ENCODE measurements at places on chromosomes 3 and 15.
A peak's percentile ranks its signal among the peaks of the same experiment; 100 is the strongest.

DNA sequence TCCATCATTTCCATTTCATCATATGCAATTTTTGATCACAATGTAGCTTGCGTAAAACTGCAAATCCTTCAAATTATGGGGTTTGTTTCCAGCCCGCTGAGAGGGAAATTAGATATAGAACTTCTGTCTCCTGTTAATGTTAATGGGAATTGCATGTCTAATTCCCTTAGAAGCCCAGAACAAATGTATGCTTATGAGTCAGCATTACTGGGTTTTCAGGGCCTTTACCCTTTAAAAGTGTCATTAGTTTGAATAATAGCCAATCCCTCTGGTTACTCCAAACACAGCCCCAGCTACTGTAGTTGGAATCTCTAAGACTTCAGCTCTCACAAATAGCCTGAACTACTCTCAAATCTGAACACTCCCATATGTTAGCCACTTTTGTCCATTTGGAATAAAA, 439.4 kb downstream of the C3orf38 start:
- no peak for DNase-seq

DNA sequence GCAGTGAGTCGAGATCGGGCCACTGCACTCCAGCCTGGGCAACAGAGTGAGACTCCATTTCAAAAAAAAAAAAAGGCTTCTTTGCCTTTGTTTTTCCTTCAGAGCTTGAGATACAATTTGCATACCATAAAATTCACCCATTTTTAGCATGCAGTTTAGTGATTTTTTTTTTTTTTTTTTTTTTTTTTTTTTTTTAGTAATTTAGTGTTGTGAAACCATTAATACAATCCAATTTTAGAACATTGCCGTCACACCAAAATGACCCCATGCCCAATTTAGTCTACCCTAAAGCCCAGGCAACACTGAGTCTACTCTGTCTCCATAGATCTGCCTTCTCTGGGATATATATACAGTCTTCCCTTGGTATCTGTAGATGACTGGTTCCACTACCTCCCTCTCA, 61.1 kb downstream of the USP50 start:
- no peak for DNase-seq

DNA sequence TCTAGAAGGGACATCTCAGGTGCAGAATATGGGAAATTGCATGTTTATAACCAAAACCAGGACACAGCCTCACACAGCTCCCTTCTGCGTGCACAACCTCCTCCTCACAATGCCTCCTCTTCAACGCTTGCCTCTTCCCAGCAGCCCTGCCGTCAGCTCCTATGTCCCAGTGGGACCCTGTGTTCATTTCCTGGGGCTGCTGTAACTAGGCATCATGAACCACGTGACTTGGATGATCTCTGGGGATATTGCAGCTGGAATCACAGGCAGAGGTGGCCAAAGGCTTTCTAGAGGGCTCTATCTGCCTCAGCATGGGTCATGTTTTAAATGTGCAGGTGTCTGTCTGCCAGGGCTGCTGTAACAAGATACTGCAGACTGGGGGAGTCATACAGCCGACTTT, 375.3 kb downstream of the OCA2 start:
- DNase-seq, result no peak

DNA sequence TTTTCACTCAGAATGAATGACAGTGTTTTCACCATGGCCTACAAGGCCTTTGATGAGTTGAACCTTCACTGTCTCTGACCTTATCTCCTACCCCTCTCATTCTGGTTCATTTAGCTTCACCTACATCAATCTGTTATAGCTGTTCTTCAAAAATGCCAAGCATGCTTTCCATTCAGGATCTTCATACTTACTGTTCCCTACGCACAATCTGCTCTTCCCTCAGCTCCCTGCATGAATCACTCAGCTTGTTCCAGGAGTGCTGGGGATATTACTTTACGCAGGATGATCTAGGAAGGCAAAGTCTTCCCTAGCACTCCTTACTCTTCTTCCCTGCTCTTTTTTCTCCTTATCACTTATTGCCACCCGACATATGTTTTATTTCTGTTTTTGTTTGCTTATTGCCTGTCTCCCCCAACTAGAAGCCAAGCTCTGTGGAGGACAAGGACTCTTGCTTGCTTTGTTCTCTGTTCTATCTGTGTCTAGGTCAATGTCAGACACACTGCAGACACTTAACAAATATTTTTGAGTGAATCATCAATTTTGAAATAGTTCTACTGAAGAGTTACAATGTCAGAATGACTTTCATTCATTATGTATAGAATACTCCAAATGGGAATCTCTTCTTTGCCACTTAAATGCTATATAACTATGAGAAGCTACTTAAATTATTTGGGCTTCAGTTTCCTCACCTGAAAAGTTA, 238.3 kb upstream of the FEZF2 start:
- no peak for DNase-seq

DNA sequence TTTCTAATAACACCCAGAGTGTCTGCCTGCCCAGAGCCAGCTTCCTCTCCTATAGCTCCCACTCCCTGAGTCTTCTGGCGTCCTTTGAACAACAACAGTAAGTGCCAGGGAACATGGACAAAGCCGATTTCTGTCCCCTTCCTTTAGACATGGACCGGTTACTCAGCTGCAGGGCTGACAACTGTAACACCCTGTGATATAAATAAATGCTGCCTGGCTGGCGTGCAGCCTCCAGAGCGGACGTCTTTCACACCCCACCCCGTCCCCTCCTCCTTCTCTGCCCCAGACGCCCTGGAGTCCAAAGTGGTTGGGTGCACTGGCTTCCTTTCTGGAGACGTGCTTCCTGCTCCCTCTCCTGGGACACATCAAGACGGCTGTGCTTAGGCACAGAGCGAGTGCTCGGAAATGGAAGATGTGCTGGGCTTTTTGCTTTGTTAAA, 281.9 kb upstream of the LRRFIP2 start:
- DNase-seq, result no peak

DNA sequence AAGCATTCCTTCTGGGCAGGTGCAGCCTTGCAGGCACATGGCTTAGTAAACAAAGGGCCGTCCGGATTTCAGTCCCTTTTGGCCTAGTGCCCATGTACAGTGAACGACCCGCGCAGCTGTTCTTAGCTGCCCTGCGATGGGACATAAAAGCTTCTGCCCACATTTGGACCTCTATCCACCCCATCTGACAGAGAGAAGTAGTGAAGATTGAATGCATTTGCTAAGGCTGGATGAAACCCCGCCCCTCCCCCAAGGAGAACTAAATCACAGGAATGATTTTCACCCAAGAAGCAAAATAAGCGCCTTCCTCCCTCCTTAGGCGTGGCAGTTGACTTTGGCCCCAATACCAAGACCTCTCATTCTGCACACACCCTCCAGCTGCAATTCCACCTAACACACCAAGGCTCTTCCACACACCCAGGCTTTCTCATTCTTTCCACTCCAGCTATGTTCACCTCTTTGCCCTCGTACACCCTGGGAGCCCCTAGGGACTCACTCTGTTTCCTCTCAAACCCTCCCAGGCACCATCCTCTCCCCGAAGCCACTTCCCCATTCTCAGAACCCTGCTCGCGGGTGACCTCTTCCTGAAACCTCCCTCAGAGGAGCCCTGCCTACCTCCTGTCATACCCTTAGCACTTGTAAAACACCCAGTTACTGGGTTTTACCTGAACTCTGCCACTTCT, 14.1 kb upstream of the HRH1 start:
- peak; percentile 5 for DNase-seq

DNA sequence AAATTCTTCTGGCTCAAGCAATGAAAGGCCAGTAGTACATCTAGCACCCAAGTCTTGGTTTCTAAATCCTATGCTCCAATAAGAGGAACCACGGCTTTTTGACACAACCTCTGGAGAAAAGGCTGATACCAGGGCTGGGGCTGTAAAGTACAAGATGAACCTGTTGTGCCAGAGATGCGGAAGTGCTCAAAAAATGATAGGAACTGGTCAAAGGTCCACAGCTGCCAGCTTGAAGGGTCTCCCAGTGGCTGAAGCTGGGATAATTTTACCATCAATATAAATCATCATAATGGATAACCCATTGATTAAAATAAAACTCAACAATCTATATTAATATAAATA, 558 bp upstream of the NCEH1 start:
- DNase-seq, result no peak

- no peak for DNase-seq
Observed at GRCh38 chr3:121228971-121229370, 316.8 kb downstream of the POLQ start.

- no peak for DNase-seq
Observed at GRCh38 chr3:100419406-100419805, 18.1 kb downstream of the LNP1 start.

GRCh38 chr3:184619787-184620430, 58.3 kb downstream of the EPHB3 start:
- no peak for DNase-seq

- no peak for DNase-seq
Observed at GRCh38 chr3:47565734-47566550, 12.7 kb downstream of the CSPG5 start.

DNA sequence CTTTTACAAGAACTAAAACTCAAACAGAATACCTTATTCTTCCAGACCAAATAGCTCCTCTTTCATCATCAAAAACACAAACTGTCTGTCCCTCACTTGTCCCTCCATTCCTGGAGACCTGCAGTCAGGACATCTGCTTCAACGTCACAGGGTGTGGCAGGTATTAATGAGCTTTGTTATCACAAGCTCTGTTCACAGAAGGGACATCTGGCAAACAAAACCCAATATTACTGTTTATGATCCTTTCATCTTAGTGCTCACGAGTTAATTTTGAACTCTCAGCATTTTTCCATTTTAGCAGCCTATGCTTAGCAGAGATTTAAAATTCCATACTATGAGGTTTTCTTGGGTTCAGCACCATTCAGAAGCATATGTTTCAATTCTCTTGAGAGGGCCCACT, 32.9 kb downstream of the AP3S2 start:
- no peak for DNase-seq

GRCh38 chr3:193879099-193879863, 256.7 kb upstream of the HES1 start:
- no peak for DNase-seq

- no peak for DNase-seq
Observed at GRCh38 chr15:60519218-60519617, 40.3 kb upstream of the ICE2 start.

DNA sequence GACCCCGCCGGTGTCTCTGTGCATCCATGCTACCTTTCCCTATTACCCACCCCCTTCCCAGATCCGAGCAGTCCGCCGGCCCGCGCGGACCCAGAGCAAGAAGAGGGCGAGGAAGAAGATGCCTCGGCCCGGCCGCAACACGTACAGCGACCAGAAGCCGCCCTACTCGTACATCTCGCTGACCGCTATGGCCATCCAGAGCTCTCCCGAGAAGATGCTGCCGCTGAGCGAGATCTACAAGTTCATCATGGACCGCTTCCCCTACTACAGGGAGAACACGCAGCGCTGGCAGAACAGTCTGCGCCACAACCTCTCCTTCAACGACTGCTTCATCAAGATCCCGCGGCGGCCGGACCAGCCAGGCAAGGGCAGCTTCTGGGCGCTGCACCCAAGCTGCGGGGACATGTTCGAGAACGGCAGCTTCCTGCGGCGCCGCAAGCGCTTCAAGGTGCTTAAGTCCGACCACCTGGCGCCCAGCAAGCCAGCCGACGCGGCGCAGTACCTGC, 788 bp downstream of the FOXB1 start:
- DNase-seq, result peak; percentile 25
